ENCODE measurements at places on chromosomes 11 and 22. TPM values are rescaled to one million over a fixed set of nuclear protein-coding genes. Genes with fewer than 3 reads are reported as not detected.

Gene SCGB1A1
- total RNA-seq, result not detected

Gene SUSD2
- total RNA-seq, result 0.10 TPM

Gene CCS
- 23.8 TPM for total RNA-seq

DNA sequence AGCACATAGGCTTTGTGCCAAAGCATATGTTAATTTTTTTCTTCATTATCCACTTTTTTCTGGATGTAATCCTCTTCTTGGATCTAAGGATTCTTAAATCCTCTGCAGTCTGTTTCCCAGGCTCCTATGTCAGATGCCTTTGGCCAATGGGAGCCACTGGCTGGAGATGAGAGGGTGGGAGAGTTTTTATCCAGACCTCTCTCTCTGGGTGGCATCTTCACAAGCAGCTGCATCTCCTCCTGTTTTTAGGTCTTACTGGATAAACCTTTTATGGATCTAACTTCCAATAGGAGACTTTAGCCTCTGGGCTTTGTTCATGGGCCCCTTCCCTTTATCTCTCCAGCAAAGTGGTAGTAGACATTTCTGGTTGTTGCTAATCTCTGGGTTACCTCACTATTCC, 22.4 kb upstream of the MPPED2 start:
- DNase-seq, result no peak

GRCh38 chr22:26767351-26768155, 110.2 kb downstream of the MIAT start:
- DNase-seq, result no peak

DNA sequence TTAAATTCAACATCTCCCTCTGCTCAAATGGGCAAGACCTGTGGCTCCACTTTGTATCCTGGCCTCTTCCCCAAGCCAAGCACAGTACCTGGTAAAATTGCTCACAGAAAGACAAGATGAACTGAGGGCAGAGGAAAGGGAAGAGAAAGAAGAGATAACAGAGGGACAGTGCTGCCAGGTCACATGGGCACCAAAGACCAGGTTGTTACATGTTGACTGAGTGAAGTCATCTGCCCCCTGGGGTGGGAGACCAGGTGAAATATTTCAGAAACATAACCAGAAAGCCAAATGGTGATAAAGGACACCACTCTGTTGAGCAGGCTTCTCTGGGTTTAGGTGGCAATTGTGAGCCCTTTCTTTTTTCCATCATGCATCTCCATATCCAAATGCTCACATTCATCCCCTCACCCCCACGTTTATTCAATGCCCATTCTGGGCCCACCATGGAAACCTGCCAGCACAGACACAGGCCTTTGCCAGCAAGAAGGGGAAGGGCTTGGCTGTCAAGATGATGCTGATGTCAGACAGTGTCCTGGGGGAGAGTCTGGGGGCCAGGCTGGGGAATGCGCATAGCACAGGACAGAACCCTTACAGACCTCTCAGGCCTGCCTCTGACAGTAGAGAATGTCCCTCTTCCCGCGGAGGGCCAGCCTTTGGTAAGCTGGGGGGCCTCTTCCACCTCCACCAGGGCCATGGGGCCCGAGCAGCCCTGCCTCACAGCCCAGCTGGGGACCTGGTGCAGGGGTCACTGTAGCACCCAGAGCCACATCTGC, 51.6 kb downstream of the DGCR2 start:
- DNase-seq, result no peak

GRCh38 chr11:101497291-101497690, 86.5 kb downstream of the TRPC6 start:
- DNase-seq, result no peak

- no peak for DNase-seq
These were observed 564.5 kb downstream of the DLG2 start for GRCh38 chr11:85062659-85063058.

- DNase-seq, result peak; percentile 72
These were observed 94.2 kb upstream of the FAT3 start for GRCh38 chr11:92130421-92130831.

DNA sequence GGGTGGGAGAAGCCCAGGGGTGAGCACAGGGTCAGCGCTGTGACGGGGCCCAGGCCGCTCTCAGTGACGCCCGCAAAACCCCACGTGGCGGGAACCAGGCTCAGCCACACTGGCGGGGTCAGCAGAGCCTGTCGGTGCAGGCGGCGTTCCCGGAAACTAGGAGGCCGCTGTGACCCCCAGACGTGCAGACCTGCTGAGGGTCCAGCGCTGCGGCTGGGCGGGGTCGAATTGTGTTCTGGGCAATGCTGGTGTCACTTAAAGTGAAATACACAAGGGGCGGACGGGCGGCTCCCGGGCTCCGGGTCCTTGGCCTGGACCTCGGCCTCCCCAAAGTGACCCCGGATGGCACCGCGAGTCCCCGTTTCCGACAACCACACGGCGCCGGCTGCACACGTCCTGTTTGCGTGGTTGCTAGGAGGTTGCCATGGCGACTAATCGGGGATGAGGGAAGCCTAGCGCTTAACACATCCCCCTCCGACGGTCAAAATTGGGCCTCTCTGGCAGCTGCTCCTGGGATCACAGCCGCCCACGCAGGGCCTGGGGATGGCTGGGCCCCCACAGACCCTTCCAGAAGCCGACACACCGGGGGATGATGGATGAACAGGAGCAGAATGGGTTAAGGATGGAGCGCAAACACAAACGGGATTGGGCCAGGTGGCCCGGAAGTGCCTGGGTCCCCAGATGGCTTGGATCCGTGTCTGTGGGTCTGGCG, 81.7 kb upstream of the PRR5 start:
- DNase-seq, result no peak

DNA sequence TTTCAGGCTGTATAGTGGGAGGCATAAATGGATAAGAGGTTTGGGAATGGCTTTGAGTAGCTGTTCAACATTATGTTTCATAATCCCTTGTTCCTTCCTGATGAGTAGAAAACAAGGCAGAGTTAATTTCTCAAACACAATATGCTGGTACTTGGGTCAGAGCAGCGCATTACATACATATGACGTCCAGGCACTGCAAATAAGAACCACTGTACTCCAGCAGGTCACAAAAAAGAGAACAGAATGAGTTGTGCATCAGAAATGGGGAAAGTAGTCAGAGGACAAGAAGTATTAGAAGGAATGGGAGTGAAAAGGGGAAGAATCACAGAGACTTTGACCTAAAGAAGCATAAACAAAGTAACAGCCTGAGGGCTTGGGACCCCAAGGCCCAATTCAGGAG, 44.0 kb upstream of the RDX start:
- DNase-seq, result no peak

- DNase-seq, result no peak
These were observed 624.5 kb downstream of the TBC1D22A start for GRCh38 chr22:47386812-47387510.

DNA sequence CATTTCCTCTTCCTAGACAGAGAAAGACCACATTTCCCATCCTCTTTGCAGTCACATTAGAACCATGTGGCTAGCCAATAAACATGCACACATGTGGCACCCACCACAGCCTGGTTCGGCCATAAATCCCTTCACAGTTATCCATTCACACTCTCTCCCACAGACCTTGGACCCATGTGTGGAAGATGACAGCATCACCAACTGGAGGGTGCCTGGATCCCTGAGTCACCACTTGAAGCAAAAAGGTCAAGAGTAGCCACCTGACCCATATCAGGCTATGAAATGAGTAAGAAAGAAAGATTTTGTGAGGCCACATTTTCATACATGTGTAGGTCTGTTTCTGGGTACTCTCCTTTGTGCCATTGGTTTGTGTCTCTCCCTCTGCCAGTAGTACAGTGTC, 9.0 kb upstream of the TMEM121B start:
- peak; percentile 6 for DNase-seq

DNA sequence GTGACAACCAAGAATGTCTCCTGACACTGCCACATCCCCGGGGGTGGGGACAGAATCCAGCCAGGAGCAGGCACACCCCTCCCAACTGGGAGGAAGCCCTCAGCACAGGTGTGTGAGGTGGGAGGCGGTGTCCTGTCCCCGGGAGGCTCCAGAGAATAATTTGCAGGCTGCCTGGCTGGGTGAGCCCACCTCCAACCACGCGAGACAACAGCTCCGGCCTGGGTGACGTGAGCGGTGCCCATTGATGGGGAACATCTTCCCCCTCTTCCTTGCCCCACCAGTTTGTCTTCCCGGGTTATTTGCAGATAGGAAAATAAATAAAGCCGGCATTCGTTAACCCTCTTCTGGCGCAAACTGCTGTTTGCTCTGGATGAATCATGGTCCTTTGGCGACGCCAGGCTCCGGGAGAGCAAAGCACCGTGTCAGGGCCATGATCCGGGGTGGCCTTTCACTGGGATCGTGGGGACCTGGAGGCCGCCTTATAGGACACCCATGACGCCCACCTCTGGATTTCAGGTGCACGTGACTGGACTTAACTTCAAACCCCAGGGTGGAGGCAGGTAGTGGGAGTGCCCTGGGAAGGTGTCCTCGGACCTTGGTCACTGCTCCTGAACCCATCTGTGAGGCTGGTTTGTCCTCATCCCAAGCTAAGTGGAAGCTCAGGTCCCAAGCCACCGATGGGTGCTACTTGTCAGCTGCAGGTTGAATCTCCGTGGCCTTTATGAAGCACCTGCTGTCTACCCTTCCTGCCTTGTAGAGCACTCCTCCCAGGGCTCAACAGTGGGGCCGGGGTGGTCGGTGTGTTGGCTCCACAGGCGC, 13.9 kb downstream of the CCND1 start:
- peak; percentile 23 for DNase-seq

DNA sequence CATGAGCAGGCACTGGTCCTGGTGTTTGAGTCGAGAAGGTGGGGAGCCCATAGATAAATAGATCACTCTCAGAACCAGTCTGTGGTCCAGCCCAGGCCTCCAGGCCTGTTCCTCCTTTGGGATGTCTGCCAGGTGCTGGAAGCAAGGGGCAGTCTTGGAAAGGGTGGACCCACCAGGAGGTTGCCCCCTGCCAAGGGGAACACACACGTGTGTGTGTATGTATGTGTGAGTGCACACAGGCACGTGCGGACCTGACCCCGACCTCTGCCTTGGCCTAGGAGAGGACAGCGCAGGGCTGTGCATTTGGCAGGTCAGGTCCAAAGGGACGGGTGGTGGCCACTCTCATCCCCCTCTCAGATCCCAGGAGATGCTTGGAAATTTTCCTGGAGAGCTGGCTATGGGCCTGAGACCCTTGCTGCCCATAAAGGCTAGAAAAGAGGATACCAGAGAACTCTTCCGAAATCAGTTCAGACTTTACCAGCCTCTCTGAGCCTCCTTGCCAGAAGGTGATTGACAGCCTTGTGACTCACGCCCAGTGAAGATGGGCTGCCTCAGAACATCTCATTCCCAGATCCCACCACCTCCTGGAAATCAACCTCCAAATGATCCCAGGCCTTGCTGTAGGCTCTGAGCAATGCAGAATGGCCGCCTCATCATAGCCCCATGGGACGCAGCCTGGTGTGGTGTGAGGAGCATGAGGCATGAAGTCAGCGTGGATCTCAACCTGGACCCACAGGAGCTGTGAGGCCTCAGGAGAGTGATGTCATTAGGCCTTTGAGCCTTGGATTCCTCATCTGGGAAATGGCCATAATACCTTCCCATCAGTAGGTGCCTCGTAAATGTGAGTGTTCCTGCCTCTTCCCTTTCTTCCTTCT, 24.0 kb upstream of the CREB3L1 start:
- no peak for DNase-seq

DNA sequence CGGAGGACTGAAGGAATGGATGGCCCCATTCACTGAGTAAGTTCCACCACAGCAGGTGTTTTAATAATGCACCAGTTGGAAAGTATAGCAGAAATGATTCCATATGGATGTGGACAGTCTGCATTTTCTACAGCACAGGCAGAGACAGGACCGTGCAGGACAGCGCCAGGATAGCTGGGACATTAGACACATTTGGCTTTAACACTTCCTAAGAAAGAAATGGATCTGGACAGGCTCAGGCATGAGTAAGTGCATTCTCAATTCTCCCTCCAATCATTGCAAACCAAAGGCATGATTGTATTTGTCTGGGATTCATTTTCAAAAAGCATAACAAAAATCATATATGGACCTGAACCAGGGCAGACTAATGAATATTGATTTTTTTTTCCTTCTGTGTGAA, 233.0 kb upstream of the POU2AF2 start:
- DNase-seq, result no peak

GRCh38 chr11:11977206-11977938, 31.1 kb downstream of the DKK3 start:
- DNase-seq, result peak; percentile 88

- DNase-seq, result no peak
These were observed 170.0 kb downstream of the LRRC4C start for GRCh38 chr11:41289408-41289807.

DNA sequence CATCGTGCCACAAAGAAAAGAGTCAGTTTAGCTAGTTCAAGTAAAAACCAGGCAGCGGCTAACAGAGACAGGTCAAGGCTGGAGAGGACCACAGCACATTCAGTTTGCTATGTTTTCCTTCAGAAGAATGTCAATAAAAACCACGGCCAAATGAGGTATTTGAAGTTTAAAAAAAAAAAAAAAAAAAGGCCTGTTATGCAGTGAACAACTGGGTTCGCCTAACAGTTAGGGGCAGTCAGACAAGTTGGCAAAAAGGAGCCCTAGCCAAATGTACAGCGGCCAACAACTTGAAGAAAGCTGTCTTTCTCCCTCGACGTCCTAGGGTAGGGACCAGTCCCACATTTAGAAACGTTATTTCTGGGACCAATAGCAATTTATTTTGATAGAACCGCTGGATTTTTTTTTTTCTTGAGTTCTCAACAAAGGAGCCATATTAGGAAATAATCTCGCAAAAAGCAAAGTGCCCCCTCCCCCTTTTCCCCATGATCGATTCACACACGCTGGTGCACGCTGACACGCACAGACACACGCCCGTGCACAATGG, 237.8 kb downstream of the TTC28 start:
- no peak for DNase-seq

GRCh38 chr11:69104856-69105395, 50.8 kb upstream of the SMIM38 start:
- DNase-seq, result no peak
